Stimulated activated CD4-positive, alpha-beta T cell treated with anti-CD3 and anti-CD28 coated beads, Interleukin-1b, Interleukin-23, amount 100 ng/mL, for 1 hour (primary cell): ENCODE measurements at places on chromosomes 16 and 17.

GRCh38 chr16:85047867-85048455 lies 20.4 kb downstream of the KIAA0513 start:
- DNase-seq = no peak

- DNase-seq = no peak
These were observed 37.3 kb downstream of the PIEZO1 start for GRCh38 chr16:88747588-88748301.

GRCh38 chr17:77178050-77178449 lies 37.3 kb downstream of the SEC14L1 start:
- no peak for DNase-seq

DNA sequence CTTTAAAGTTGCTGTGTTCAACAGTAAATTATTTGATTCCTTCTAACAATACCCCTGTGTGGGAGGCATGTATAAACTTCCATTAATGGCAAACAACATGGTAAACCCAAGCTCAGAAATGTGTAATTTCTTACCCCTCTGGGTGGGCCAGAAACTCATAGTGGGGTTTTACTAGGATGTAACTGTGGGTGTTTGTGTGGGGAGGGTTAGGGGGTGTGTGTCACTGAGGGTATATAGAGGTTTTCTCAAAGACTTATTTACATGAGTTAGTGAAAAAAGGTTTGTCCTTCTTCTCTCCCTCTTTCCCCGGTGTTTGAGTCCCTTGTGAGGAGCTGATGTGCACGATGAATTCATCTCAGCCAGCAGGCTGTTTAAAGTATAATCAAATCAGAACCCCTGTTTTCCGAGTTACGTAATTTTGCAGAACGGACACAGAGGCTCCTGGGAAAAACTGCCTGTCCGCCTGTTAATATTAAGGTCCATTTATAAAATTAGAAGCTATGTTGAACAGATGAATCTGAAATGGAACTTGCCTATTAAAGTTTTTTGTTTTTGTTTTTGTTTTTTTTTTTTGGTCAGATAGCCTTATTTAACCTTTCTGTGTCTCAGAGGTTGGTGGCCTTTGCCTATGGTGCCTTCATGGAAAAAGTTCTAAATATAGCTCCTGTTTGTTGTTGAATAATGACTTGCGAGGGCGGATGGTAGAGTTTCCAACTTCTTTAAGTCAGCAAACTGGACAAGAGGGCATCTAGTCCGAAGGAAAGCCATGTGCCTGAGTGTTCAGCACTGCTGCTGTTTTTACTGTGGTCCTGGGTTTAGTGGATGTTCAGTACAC lies 73.3 kb downstream of the MSI2 start:
- DNase-seq = no peak

DNA sequence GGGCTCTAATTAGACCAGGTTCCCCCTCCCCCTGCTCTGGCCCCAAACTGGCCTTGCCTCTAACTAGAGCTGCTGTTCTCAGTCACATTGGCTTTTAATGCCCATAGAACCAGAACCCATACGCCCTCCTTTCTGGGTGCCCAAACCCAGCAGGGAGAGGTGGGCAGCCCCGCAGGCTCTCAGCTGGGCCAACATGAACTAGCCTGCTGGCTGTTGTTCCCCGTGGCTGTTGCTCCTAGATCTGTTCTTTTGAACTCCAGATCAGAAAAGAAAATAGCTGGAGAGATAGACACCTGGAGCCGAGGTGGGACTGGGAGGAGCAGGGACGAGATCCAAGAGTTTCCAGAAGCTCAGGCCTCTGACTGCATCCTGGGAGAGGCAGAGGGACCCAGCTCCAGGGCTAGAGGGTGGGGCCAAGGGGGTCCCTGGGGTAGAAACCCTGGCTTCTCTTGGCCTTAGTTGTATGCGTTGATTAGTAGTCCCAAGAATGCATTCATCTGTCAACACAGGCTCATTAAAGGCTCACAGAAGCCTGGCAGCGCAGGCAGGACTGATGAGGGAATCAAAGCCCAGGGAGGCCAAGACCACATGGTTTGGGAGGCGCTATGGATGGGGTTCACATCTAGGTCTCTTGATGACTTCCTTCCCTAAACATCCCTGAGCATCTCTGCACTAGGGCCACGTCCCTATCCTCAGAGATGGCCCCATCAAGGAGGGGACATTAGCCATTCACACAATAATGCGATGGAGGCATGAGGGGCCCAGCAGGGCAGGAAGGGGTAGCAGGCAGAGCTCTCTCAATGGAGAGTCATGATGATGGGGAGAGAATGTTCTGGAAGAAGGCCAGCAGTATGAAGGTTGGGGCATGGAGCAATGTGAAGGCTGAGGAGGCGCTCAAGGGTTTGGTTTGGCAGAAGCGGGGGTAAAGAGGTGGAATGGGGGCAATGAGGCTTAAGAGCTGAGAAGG lies 1.3 kb upstream of the CPSF4L start:
- DNase-seq = no peak

DNA sequence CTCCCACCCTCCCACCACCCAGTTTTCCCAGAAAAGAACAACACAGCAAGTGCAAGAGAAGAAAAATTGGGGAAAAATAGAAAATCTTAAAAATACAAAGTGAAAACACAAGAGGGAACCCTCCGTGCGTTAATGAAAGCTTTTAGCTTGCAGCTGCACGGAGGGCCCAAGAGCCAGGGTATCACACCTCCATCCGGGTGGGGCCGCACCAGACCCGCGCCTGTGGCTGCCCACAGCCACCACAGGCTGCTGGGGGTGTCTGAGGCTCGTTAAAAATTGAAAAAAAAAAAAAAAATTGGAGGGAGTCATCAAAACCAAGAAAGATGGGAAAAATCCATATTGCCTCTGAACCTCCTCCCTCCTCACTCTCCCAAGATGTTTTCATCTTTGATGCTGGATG lies 18.6 kb downstream of the ENGASE start:
- DNase-seq = no peak

GRCh38 chr16:89906140-89907025 lies 12.3 kb upstream of the MC1R start:
- no peak for DNase-seq

- DNase-seq = no peak
These were observed 17.6 kb downstream of the LPCAT2 start for GRCh38 chr16:55526441-55526840.

DNA sequence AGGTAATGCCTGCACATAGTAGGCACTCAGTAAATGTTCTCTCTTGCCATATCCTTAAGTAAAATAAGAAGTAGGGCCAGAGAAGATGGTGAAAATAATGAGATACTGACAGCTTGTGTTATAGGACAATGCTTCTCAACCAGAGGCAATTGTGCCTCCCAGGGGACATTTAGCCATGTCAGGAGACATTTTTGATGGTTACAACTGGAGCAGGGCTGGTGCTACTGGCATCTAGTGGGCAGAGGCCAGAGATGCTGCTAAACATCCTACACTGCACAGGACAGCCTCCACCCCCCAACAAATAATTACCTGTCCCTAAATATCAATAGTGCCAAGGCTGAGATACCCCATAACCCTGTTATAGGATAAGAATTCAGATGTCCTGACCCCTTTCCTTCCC lies 1.7 kb downstream of the RAD51D start:
- no peak for DNase-seq

GRCh38 chr17:4633643-4634042 lies 7.8 kb downstream of the ALOX15 start:
- no peak for DNase-seq

- no peak for DNase-seq
These were observed 32.2 kb downstream of the FZD2 start for GRCh38 chr17:44589316-44590071.

GRCh38 chr16:50079397-50080140 lies 13.8 kb downstream of the HEATR3 start:
- DNase-seq = no peak

DNA sequence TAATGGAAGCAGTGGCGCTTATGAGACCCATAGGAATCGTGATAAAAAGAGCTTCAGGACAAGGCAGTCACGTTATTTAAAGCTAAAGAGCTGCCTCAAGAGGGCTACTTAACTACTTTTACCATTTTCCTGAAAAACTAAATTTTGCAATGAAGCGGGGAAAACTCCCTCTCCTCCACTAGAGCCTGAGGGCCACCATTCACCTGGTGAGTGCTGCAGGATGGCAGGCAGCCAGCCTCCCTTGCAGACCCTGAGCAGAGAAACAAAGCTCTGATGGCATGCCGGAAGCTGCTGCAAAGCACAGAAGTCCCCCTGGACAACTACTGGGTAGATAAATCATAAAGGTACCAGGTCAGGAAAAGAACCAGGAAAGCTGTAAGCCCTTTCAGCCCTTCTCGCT lies 8.4 kb downstream of the AKTIP start:
- DNase-seq = no peak

- DNase-seq = no peak
These were observed 10.8 kb upstream of the APOH start for GRCh38 chr17:66240013-66240412.

- DNase-seq = no peak
These were observed 39.7 kb downstream of the ABCC6 start for GRCh38 chr16:16183562-16183961.

GRCh38 chr17:273981-274832 lies 78.4 kb downstream of the RPH3AL start:
- DNase-seq = no peak
